ENCODE measurements at places on chromosomes 5 and 9.

GRCh38 chr5:93189707-93190120, 391.3 kb downstream of the NR2F1-AS1 start:
- peak; percentile 95 for DNase-seq

- DNase-seq: no peak
These were observed 7.7 kb upstream of the DMRT2 start for GRCh38 chr9:1042466-1042865.

- DNase-seq: peak; percentile 39
These were observed 27.2 kb downstream of the ATP6V0E1 start for GRCh38 chr5:173010547-173011464.

GRCh38 chr5:130965360-130965759, 199.7 kb downstream of the HINT1 start:
- no peak for DNase-seq

DNA sequence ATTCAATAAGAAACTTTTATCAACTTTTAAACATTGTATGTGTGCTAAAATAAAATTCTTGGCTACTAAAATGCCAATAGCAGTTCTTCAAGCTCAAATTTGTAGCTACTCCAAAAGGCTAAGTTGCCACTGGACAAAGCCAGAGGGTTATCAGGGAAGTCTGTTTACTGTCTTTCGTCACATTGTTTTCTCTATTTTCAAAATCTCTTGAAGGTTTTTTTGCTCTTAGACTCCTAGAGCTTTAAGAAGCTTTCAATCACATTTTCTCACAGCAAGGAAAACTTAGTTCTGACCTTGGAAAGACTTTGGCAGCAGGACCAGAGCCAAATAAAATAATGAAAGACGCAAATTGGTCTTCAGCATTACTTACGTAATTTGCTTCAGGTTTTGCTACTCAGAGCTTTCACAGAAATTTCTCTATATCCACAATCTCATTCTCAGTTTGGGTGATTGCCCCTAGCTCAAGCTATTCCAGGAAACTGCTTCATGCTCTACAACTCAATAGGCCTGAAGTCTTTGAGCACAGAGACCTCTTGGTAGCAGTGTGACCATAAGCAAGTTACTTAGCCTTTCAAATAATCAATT, 257.7 kb downstream of the GABRG2 start:
- DNase-seq: no peak

DNA sequence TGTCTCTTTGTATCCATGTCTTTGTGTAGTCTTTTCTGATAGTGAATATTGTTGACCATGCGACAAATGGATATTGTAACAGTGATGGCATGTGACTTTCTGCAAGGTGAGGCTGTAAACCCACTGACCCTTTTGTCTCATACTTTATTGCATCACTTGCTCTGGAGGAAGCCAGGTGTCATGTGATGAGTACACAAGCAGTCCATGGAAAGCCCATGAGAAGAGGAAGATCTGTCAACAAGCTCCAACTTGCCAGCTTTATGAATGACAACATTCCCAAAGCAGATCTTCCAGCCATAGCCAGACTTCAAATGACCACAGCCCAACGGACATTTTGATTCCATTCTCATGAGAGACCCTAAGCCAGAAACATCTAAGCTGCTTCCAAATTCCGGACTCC, 450.1 kb upstream of the ACTBL2 start:
- DNase-seq: no peak

GRCh38 chr9:111890334-111890733, 6.3 kb upstream of the UGCG start:
- no peak for DNase-seq

DNA sequence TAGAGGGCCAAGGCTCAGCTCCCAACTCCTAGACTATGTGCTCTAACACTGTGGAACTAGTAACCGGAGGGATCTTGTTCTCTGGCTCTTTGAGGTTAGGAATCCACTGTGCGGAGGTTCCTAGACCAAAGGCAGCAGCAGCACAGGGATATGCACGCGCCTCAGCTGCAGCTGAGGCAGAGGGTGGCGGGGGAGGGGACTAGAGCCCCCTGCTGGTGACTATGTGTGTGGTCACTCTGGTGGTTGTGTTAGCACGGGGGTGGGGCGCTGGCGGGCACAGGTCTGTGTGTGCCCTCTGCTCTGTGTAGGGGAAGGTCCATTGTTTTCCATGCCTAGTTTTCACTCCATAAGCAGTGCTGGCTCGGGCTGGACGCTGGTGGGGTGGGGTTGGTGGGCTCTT, 458.0 kb upstream of the IZUMO3 start:
- no peak for DNase-seq

- DNase-seq: no peak
These were observed at the start of gene TRAF1 for GRCh38 chr9:120926397-120926928. TSS of gene TRAF1 (minus strand) at chr9:120926796. CDS start at chr9:120926075, 721 bp downstream.

- no peak for DNase-seq
These were observed 3.8 kb downstream of the SPINK6 start for GRCh38 chr5:148206620-148207019.

DNA sequence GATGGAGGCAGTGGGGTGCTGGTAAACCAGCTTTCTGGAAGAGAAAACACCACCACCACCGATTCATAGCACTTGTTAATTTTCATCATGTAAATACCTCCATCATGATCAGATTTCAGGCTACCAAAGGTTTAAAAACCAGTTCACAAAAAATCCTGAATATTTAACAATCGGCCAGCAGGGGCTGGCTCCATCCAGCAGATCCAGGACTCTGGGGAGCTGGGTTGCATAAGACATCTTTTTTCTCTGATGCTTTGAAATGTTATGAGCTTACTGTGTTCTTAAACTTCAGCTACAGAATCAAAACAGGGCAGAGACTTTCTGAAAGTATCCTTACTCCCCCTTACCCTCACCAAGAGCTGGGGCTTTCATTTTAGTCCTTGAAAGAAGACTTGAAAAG, 14.6 kb upstream of the RNF183 start:
- DNase-seq: peak; percentile 26

DNA sequence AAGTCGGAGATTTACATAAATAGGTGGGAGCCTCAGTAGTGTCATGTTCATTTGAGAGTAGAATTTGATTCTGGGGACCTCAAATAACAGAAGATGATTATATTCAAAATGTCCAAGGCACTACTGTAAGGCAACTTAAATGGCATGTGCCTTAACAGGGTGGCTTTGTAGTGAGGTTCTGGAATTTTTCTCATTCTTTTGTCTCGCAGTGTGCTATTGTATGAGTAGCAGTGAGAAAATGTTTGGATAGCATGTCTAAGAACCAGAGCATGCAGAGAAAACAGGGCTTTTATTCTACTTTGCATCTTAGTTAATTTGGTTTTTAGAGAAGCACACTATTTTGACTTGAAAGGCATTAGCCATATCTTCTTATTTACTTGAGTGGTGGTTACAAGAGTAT, 25.0 kb downstream of the MAST4 start:
- DNase-seq: peak; percentile 35

DNA sequence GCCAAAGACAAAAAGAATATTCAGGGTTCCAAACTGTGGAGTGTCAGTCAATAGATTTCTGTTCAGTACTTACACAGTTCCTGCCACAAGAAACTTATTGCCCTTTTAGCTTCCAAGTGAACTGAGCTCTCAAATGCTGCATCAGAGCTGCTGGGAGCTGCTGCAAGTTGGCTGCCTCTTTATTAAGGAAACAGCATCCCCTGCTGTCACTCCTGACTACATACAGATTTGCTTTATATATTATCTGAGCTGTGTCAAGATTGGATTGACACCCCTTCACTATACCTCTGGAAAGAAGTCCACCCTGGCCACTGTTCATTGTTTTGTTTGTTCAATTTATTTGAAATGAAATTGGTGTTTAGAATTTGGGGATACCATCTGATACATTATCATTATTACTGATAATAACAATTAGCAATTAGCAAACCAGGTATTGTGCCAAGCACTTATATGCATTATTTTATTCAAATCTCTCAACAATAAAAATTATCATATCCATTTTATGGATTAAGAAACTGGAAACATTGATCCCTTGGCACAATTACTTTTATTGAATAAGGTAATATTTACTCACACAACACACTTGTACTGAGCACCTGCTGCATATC, 16.4 kb upstream of the C5orf58 start:
- peak; percentile 74 for DNase-seq

DNA sequence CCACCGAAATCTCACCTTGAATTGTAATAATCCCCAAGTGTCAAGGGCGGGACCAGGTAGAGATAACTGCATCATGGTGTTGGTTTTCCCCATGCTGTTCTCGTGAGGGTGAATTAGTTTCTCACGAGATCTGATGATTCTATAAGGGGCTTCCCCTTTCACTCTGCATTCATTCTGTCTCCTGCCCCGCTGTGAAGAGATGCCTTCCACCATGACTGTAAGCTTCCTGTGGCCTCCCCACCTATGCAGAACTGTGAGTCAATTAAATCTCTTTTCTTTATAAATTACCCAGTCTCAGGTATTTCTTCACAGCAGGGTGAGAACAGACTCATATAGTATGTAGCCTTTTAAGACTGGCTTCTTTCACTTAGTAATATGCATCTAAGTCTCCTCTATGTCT, 128.1 kb upstream of the NR5A1 start:
- no peak for DNase-seq

DNA sequence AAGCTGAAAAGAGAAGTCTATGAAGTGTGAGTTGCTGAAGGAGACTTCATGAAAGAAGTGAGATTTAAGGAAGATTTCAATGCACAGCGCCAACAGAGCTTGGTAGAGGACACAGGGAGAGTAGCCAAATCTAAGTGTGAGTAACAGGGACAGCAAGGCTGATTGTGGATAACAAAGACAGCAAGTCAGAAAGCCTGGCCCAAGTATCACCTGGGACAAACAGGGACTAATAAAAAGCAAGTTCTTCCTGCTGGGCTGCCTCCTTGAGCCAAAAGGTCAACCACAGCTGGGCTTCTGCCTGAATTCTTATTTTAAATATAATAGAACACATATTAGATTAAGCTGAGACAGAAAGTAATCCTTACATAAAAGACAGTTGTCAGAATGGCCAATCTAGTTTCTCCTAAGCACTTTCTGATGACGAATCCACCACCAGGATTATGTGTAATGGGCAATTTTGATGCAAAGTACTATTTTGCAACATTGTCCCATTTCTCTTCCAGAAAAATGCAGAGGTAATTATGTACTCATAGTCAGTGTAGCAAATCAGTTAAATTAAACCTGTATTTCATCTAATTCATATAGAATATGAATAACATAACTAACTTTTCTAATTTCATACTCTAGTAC, 73.8 kb downstream of the MAPKAP1 start:
- no peak for DNase-seq

DNA sequence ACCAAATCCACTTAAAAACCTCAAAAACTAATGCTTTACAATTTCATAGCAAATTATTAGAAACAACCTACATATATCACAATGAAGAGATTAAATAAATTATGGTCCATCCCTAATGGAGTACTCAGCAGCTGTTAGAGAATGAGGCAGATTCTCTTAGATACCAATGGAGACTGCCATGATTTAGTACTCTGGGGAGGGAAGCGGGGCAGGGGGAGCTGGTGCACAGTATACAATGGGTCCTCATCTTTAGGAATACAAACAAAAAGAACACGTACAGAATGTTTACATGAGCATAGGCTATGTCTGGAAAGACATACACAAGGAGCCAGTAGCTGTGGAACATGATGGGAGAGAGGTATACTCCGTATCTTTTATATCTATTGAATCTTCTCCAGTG, 2.0 kb downstream of the LIFR start:
- DNase-seq: no peak

All from fibroblast of pulmonary artery (primary cell).